ENCODE measurements at places on chromosomes 11 and 22.

GRCh38 chr11:129278586-129279319 is 86.6 kb upstream of the ARHGAP32 start:
- DNase-seq = no peak

DNA sequence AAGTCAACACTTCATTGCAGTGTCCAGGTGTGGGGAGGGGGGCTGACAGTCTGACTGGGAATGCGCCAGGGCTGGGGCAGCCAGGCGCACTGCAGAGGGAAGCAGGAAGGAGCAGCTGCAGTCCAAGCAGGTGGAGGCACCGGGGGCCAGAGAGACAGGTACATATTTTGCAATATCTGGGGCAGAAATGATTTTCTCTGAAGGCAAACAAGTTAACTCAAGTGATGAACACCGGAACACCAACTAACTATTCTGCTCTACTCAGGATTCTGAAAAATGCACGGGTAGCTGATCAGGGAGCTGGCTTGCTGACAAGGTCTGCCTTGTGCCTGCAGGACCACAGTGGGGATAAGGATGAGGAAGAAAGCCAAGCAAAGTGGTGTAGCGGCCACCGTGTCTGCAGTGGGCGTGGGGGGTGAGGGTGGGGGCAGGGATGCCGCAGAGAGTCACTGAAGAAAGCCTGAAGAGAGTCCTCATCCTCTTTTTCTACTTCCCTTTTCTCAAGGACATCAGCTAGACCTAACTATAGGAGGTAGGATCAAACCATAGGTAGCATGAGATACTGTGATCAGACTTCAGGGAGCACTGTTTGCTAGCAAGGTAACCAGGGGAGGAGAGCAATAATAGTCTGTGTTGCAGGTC is 83.4 kb downstream of the SCN3B start:
- no peak for DNase-seq

DNA sequence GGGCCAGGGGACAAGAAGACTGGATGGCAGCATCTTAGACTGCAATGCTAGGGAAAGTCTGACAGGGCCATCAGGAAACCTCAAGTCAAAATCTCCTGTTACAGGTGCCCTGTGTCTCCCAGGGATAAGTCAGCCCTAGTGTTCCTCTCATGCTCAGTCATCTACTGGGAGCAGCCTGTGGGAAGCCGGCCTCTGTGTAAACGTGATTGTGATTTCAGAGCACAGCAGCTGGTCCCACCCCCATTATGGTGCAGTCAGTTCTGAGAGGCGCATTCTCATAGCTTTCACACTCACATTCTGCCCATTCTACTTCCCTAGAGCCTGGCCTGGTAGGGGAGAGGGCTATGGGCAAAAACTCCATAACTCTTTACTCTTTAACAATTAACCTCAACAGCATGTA is 7.2 kb upstream of the SLN start:
- no peak for DNase-seq

DNA sequence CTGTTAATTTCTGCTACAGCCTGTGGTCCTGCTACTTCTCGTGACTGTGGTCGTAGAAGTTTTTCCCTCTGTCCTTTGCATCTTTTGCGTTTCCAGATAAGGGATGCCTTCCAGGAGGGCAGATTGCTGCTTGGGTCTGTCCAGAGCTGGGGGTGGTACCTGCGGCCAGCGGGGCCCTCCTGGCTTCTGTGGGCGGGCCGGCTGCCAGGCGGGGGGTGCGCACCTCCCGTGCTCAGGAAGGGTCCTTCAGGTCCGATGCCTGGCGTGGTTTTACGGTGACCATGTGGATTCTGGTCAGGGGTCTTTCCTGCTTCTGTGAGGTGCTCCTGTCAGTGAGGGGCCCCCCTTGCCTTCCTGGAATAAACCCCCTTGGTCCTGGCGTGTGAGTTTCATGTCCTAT is 84.8 kb downstream of the KCNQ1 start:
- no peak for DNase-seq

DNA sequence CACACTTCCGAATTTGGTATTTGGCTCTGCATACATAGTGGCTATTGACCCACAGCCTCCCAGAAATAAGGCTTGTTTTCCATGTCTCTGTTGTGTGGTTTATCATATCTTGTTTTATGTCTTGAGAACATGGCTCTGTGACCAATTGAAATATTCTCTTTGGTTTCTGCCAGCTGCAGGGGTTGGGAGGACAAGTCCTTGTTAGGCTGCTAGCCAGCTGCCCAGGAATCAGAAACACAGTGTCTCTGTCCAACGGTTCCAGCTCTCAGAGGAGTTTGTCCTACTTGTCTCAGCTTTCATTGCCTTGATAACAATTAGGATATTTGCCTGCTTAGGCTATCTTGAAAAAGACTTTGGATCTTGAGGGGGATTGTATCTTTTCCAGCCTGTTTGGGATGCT is 6.0 kb upstream of the SLC7A4 start:
- no peak for DNase-seq

DNA sequence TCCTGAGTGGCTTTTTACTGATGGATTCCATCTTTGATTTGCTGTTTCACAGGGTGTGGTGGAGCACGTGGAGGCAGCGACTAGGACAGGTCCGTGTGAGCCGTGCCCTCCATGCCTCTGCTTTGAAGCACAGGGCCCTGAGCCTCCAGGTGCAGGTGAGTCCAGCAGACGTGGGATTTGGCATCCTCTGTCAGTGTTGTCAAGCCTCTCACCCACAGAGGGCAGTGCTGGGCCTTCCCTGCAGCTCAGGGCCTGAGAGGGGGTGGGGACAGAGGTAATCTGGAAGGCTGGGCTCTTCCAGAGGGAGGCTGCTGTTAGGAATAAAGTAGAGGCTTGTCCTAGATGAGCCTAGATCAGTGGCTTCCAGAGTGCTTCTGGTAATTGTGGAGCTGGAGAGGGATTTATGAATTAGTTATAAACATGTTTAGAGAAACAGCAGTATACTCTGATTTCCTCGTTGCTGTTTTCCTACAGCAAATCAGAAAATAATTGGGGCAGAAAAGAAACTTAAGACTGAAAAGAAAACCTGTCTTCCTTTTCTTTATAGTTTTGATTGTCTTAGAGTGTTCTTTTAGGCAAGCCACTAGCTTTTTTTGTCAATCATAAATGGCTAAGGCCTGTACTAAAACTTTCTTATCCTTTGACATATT is 65.0 kb downstream of the SFI1 start:
- DNase-seq = no peak

GRCh38 chr11:2264366-2265053 is 5.9 kb downstream of the ASCL2 start:
- DNase-seq = no peak

GRCh38 chr11:125886997-125887372 is 483 bp upstream of the HYLS1 start:
- peak; percentile 17 for DNase-seq

DNA sequence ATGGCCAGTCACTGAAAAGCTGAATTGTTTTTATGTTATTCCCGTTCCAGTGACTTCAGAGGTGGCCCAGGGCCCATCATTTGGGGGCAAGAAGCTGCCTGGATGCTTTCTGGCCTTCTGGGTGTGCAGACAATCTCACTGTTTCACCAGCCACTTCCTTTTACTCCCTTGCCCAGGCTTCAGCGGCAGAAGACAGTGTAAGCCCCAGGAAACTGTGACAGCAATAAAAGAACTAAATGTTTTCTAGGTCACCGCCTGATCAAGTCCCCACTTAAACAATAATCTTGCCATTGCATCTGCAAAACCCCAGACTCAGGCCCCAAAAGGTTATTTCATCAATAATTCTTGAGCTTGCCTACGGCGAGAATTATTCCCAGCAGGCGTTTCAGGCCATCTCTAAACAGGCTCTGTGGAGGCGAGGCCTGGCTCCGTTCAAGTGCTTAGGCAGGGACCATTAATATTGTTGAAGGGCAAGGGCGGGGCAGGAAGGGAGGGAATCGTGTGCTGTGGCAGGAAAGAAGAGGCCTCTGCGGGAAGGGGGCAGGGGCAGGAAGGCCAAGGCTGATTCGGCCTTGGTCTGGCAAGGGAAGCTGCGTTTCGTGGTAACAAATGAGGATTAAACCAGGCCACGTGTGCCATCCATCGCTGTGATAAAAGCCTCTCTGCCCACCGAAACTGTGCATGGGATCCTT is 252.3 kb downstream of the KIRREL3 start:
- DNase-seq = no peak

GRCh38 chr11:63417174-63417852 is 47.7 kb downstream of the SLC22A9 start:
- no peak for DNase-seq

DNA sequence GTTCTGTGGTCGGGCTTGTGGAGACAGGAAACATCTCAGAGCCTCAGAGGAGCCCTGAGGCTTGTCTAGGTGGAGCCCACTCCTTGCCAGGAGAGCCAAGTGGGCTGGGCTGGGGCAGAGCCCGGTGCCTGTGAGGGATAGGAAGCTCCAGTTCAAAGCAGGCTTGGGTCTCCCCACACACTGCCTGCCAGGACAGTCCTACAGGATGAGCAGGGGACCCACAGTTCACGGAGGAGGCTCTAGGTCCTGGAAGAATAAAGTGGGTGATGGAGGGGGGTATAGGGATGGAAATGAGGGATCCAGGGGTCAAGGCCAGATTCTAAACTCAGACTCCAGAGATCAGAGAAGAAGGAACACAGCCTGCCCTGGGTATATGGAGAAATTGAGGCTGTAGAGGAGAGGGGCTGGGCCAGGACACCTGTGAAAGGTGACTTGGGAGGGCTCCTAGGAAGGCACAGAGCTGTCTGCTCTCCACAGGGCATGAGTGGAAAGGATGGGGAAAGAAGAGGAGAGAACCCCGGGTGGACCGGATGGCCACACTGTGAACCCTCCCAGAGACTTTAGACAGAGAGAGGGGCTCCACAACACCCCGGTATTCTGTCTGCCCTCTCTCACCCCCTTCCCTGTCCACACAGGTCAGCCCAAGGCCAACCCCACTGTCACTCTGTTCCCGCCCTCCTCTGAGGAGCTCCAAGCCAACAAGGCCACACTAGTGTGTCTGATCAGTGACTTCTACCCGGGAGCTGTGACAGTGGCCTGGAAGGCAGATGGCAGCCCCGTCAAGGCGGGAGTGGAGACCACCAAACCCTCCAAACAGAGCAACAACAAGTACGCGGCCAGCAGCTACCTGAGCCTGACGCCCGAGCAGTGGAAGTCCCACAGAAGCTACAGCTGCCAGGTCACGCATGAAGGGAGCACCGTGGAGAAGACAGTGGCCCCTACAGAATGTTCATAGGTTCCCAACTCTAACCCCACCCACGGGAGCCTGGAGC is 7.4 kb downstream of the IGLL5 start:
- DNase-seq = no peak

DNA sequence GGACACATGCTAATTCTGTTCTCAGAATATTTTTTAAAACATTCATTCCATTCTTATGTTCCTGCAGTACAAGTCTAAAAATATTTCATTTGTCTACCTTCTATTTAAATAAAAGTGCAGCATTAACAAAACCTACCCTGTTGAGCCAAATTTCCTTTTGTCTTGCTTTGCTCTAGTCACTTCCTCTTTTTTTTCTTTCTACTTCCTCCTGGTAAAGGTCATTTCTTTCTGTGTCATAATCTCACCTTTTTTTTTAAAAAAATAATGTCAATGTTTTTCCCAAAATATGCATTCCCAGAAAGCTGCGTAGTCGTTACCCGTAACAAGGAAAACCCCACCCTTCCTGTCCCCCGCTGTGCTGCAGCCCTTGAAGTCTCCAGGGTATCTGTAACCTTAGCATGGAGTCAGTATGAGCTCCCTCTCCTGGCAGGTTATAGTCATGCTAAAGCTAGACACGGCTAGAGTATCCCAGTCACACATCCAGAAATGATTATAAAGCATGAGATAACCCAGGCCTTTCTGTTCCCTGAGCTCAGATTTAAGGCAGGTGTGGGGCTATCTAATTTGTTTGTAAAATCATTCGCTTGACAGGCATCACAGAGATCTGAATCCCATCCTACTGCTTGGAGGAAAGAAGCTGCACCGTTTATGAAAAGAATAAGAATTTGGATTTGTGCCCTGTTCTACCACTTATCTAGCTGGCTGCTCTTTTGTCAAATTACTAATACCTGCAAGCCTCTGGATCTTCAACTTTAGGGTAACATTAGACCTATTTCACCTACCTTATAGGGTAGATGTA is 51.1 kb upstream of the EED start:
- DNase-seq = no peak

DNA sequence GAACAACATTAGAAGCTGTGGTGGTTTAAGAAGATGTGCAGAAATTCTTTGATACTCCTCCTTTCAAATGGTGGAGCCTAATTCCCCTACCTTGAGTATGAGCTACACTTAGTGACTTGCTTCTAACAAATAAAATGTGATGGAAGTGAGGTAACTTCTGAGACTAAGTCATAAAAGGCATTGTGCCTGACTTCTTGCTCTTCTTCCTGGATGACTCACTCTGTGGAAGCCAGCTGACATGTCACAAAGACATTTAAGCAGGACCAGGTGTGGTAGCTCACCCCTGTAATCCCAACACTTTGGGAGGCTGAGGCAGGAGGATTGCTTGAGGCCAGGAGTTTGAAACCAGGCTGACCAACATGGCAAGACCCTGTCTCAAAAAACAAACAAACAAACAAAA is 3.9 kb upstream of the PLA2G3 start:
- DNase-seq = no peak

- no peak for DNase-seq
Measured at GRCh38 chr11:28250192-28250591, 142.0 kb downstream of the METTL15 start.

GRCh38 chr22:47115921-47116320 is 353.5 kb downstream of the TBC1D22A start:
- no peak for DNase-seq

DNA sequence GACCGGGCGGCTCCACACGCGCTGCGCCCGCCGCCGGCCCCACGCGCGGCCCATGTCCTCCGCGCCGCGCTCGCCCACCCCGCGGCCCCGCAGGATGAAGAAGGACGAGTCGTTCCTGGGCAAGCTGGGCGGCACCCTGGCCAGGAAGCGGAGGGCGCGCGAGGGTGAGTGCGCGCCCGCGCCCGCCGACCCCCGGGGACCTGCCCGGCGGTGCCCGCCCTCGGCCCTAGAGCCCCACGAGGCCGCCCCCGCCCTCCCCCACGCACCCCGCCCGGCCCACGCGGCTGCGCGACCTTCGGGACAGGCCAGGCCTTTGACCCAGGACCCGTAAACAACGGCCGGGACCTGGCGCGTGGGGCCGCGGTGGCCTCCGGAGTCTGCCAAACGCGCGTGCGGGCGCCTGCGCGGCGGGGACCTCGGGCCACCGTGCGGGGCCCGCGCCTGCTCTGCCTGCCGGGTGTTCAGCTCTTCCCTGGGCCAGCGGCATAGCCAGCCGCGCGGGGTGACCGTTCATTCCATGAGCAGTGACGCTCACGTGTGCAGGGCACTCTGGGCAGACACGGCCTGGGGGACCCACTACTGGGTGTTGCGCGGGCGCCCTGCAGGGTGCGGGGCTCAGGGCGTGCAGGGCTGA is at the start of gene PARVB:
Gene PARVB, plus strand, starts transcription at position 15 of the 634 bp plus-strand sequence. Its CDS starts 38 bp downstream, at position 53.
- no peak for DNase-seq

DNA sequence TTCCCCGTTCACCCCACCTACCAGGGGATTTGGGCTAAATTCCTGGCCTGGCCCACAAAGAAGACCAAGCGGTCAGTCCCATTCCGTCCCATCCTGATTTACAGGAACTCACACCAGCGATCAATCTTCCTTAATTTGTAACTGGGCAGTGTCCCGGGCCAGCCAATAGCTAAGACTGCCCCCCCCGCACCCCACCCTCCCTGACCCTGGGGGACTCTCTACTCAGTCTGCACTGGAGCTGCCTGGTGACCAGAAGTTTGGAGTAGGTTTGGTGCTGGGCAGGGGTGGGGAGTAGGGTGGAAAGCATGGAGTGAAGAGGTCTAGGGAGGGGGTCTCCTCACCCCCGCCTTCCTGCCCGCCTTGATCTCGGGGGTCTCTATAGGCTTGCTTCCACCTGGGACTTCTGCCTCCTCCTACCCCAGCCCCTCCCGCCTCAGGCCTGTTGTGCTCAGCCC is at the start of gene SERPING1:
Gene SERPING1, plus strand, starts transcription at position 225 of the 455 bp plus-strand sequence. CDS start 586 bp downstream, outside the sequence.
- no peak for DNase-seq

- no peak for DNase-seq
Measured at GRCh38 chr11:65435981-65436411, 13.4 kb downstream of the NEAT1 start.

GRCh38 chr11:72969894-72970335 is 155.7 kb downstream of the ATG16L2 start:
- no peak for DNase-seq

All from stimulated activated CD8-positive, alpha-beta memory T cell treated with anti-CD3 and anti-CD28 coated beads, Interleukin-15, amount 100 ng/mL, for 4 hours (primary cell).